ENCODE measurements at places on chromosomes 16 and 17.
A peak's percentile ranks its signal among the peaks of the same experiment; 100 is the strongest.

GRCh38 chr17:63699638-63700527 is at the start of gene LIMD2:
Gene LIMD2, minus strand, starts transcription at chr17:63700125. Its CDS starts 827 bp downstream, at chr17:63699298.
- DNase-seq, result peak; percentile 85
- H3K36me3 ChIP-seq, result peaks cover 8% of the 10 kb centered on the region
- peaks cover 66% of the 10 kb centered on the region for H3K4me1 ChIP-seq
- peak within 1 kb of the TSS; percentile 96 for H3K27ac ChIP-seq
- peak within 1 kb of the TSS; percentile 97 for H3K4me3 ChIP-seq

- H3K36me3 ChIP-seq, result peaks cover 11% of the 10 kb centered on the region
- H3K27ac ChIP-seq, result peak overlapping the region; percentile 75
- H3K4me1 ChIP-seq, result peaks cover 48% of the 10 kb centered on the region
- H3K27me3 ChIP-seq, result peaks cover 6% of the 10 kb centered on the region
- H3K4me3 ChIP-seq, result peak overlapping the region; percentile 75
Observed at GRCh38 chr16:84641643-84642358, 6.5 kb upstream of the KLHL36 start.

- DNase-seq, result peak; percentile 31
- peaks cover 14% of the 10 kb centered on the region for H3K4me1 ChIP-seq
- peaks cover 64% of the 10 kb centered on the region for H3K27me3 ChIP-seq
- no peak overlapping the region for H3K27ac ChIP-seq
- no peaks in the 10 kb centered on the region for H3K36me3 ChIP-seq
Observed at GRCh38 chr17:66964930-66965800, 658 bp downstream of the CACNG4 start.

DNA sequence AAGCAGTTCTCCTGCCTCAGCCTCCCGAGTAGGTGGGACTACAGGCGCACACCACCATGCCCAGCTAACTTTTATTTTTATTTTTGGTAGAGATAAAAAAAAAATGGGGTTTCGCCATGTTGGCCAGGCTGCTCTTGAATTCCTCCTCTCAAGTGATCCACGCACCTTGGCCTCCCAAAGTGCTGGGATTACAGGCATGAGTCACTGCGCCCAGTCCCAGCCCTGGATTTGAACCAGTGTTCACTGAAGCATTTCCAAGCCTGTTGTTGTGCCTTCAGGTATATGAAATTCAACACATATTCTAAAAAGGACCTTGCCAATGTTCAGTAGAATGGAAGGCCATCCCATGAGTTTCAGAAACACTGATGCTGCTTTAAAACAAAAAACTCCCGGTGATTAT is 165.3 kb downstream of the SLC39A11 start:
- H3K4me3 ChIP-seq, result no peak overlapping the region
- no peaks in the 10 kb centered on the region for H3K27me3 ChIP-seq
- no peak for DNase-seq
- H3K4me1 ChIP-seq, result peaks cover 14% of the 10 kb centered on the region
- peaks cover 3% of the 10 kb centered on the region for H3K36me3 ChIP-seq
- no peak overlapping the region for H3K27ac ChIP-seq

GRCh38 chr16:66478733-66479511 is 51.8 kb downstream of the BEAN1 start:
- DNase-seq, result peak; percentile 86
- H3K27me3 ChIP-seq, result no peaks in the 10 kb centered on the region
- no peaks in the 10 kb centered on the region for H3K36me3 ChIP-seq
- no peak overlapping the region for H3K27ac ChIP-seq

DNA sequence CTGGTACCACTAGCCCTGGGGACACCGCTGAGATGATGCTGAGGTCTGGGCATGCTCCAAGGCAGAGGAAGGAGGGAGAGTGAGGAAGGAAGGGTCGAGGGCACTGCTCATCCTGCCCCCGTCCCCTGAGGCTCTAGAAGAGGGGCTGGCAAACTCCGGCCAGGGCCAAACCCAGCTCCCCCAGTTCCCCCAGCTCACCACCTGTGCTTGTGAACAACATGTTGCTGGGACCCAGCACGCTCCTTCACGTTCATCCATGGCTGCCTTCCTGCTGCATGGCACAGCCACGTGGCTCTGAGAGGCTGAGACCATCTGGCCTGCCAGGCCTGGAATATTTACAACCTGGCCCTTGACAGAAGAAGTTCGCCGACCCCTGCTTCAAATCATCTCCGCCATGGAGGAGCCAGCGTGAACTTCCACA is 81.2 kb downstream of the RBFOX3 start:
- no peak overlapping the region for H3K27ac ChIP-seq
- H3K36me3 ChIP-seq, result no peaks in the 10 kb centered on the region
- no peaks in the 10 kb centered on the region for H3K27me3 ChIP-seq
- no peak for DNase-seq

DNA sequence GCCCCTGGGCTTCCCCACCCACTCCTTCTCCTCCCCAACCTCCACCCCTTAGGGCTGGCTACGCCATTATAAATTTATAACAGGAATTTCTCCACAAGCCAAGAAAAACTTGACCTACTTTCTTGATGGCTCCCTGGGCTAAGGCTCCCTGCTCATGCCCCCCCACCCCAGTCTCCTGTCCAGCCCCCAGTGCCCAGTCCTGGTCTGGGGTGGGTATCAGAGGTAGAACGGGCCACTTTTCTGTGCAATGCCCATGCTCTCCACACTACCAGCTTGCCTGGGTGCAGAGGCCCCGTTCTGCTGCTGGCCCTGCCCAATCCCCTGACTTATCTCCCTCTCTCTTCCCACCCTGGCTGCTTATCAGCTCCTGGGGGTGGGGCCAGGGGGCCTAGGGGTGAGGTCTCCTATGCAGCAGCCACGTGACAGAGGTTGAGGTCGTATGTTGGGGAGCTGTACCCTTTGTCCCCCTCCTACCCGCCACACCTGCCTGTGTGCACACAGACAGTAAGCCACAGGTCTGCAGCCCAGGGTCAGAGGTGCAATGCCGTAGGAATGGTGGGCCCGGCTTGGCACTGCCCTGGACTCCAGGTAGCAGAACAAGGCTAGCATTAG is 10.1 kb downstream of the THRA start:
- H3K4me1 ChIP-seq, result peaks cover 45% of the 10 kb centered on the region
- DNase-seq, result no peak
- H3K27ac ChIP-seq, result no peak overlapping the region
- H3K36me3 ChIP-seq, result no peaks in the 10 kb centered on the region
- no peak overlapping the region for H3K4me3 ChIP-seq

GRCh38 chr17:63985387-63986140 is 12.6 kb upstream of the PRR29 start:
- H3K27me3 ChIP-seq, result no peaks in the 10 kb centered on the region
- peaks cover 2% of the 10 kb centered on the region for H3K36me3 ChIP-seq
- H3K4me3 ChIP-seq, result peak overlapping the region; percentile 36
- peak overlapping the region; percentile 82 for H3K27ac ChIP-seq
- peaks cover 23% of the 10 kb centered on the region for H3K4me1 ChIP-seq

DNA sequence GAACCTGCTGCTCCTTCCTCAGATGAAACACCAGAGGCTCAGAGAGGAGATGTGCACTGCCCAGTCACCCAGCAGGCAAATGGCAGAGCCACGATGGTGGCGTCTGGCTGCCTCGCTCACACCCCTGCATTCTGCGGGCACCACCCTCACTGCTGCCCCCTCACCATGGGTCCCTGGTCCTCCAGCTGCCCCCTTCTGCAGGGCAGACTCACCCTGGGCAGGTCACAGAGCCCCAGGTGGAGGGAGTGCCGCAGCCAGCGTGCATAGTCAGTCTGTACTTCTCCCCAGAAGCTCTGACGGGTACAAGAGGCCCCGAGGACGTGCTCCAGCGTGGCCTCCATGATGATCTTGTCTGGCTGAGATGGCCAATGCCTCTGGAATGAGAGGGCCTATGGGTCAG is 52.9 kb downstream of the RMI2 start:
- H3K4me3 ChIP-seq, result no peak overlapping the region
- H3K36me3 ChIP-seq, result no peaks in the 10 kb centered on the region
- no peak for DNase-seq
- no peaks in the 10 kb centered on the region for H3K4me1 ChIP-seq

Measured in activated T-cell treated with anti-CD3 and anti-CD28 coated beads, Interleukin-2, amount 50 U/mL, for 72 hours (primary cell).